Cardiac ventricle fibroblast (primary cell): ENCODE measurements at places on chromosomes 6 and 20. TPM values are rescaled to one million over a fixed set of nuclear protein-coding genes. Genes with fewer than 3 reads are reported as not detected.

NMBR gene
- not detected in 2 replicates for total RNA-seq

HLA-DOB gene
- total RNA-seq = 0.56 and 1.1 TPM in 2 replicates

TGM2 gene
- 15.2 and 16.8 TPM in 2 replicates for total RNA-seq

SLC24A3 gene
- total RNA-seq = 0.12 TPM in 1 of 2 replicates, not detected in the other

NOX3 gene
- not detected in 2 replicates for total RNA-seq

LY6G6C gene
- not detected in 2 replicates for total RNA-seq

KHDRBS2 gene
- not detected in 2 replicates for total RNA-seq

ZNF217 gene
- 23.2 and 24.9 TPM in 2 replicates for total RNA-seq

FAM83C gene
- total RNA-seq = not detected in 2 replicates

SLC35D3 gene
- total RNA-seq = not detected in 2 replicates

ARMH2 gene
- total RNA-seq = not detected in 2 replicates

HLA-DMA gene
- total RNA-seq = 3.9 and 4.2 TPM in 2 replicates

CST4 gene
- not detected in 2 replicates for total RNA-seq

CCDC170 gene
- 0.15 and 0.31 TPM in 2 replicates for total RNA-seq

COL21A1 gene
- total RNA-seq = 30.8 and 51.1 TPM in 2 replicates

RBBP9 gene
- 11.1 and 15.2 TPM in 2 replicates for total RNA-seq

C6orf118 gene
- 0.05 TPM in 1 of 2 replicates, not detected in the other for total RNA-seq

F13A1 gene
- total RNA-seq = not detected in 2 replicates

RALGAPA2 gene
- 8.0 and 8.9 TPM in 2 replicates for total RNA-seq

SNAP25 gene
- total RNA-seq = 0.31 and 0.49 TPM in 2 replicates

RFX6 gene
- total RNA-seq = not detected in 2 replicates

TNFRSF21 gene
- total RNA-seq = 118 and 121 TPM in 2 replicates

AKAP12 gene
- 30.6 and 30.9 TPM in 2 replicates for total RNA-seq

SRF gene
- 14.1 and 16.3 TPM in 2 replicates for total RNA-seq

PLG gene
- not detected in 2 replicates for total RNA-seq

PI3 gene
- not detected in 2 replicates for total RNA-seq

GMNN gene
- 7.9 and 15.3 TPM in 2 replicates for total RNA-seq
